ENCODE measurements at places on chromosomes 12 and 14. TPM values are rescaled to one million over a fixed set of nuclear protein-coding genes. Genes with fewer than 3 reads are reported as not detected.

The PLEKHG7 gene
- total RNA-seq = 0.12 TPM

- DNase-seq = no peak
- H3K4me1 ChIP-seq = peaks cover 4% of the 10 kb centered on the region
- H3K4me3 ChIP-seq = peak overlapping the region; percentile 95
- H3K36me3 ChIP-seq = no peaks in the 10 kb centered on the region
- peak overlapping the region; percentile 75 for H3K27ac ChIP-seq
Observed at GRCh38 chr12:98645572-98646067, 530 bp downstream of the APAF1 start.

DNA sequence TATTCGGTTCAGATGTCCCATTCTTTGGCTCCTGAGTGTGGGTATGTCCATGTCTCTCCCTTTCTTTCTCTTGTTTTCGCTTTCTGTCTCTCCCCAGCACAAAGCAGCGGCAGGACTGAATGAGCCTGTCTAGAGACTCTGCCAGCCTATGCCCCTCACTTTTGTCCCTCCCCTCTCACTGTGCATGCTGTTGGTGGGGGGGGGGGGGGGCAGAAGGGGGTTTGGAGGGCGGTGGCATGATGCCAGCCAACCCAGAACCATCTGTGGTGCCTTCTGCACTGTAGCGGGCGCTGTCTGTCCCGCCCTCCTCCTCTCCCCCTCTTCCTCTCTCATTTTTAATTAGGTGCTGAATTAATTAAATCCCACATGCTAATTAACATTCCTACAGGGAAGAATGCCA lies 17.7 kb downstream of the NGDN start:
- no peak for DNase-seq
- no peak overlapping the region for H3K4me3 ChIP-seq
- H3K27me3 ChIP-seq = no peaks in the 10 kb centered on the region
- peak overlapping the region; percentile 52 for H3K27ac ChIP-seq
- H3K4me1 ChIP-seq = no peaks in the 10 kb centered on the region

DNA sequence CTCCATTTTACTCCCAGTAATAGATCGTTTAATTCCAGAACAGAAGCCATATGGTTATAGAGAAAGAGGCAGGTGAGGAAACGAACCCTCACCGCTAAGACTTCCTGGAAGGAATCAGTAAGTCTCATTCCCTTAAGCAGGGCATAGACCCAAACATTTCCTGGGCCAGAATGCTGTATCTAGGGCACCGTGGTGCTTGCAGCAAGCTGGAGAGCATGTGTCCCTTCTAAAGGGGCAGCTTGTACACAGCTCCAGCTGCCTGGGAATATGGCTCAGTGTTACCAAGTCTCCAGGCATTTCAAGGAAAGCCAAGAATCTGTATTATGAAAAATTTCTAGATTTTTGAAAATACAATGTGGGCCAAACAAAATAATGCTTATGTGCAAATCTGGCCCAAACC lies 73.4 kb downstream of the PPM1H start:
- H3K27me3 ChIP-seq = no peaks in the 10 kb centered on the region
- H3K27ac ChIP-seq = peak overlapping the region; percentile 36
- H3K36me3 ChIP-seq = no peaks in the 10 kb centered on the region
- H3K4me1 ChIP-seq = peaks cover 62% of the 10 kb centered on the region
- no peak for DNase-seq

DNA sequence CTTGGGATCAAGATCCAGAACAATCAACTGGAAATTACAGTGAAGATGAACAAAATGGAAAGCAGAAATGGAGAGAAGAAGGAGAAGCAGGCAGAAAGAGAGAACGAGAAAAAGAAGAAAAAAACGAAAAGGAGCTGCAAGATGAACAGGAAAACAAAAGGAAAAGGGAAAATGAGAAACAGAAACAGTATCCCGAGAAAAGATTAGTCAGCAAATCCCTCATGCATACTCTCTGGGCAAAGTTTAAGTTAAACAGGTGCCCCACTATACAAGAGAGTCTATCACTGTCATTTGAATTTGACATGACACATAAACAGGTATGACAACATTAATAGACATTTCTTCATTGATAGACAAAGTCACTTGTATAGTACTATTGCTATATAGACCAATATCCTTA lies 5.0 kb downstream of the NANOGNB start:
- no peak for DNase-seq
- H3K27me3 ChIP-seq = no peaks in the 10 kb centered on the region
- no peaks in the 10 kb centered on the region for H3K4me1 ChIP-seq
- H3K27ac ChIP-seq = no peak overlapping the region

The DPPA3 gene
- total RNA-seq = 40.0 TPM

The ADAMTS20 gene
- not detected for total RNA-seq

- H3K27me3 ChIP-seq = no peaks in the 10 kb centered on the region
- no peak overlapping the region for H3K27ac ChIP-seq
- no peak overlapping the region for H3K4me3 ChIP-seq
- DNase-seq = no peak
- H3K4me1 ChIP-seq = peaks cover 49% of the 10 kb centered on the region
Observed at GRCh38 chr14:67973436-67973835, 153.9 kb downstream of the RAD51B start.

The PZP gene
- not detected for total RNA-seq

GRCh38 chr12:12511021-12511783 lies 51.5 kb downstream of the DUSP16 start:
- H3K27ac ChIP-seq = no peak overlapping the region
- no peaks in the 10 kb centered on the region for H3K27me3 ChIP-seq
- no peak for DNase-seq

The KLHDC1 gene
- 0.98 TPM for total RNA-seq

The SYNE3 gene
- 21.2 TPM for total RNA-seq

The RIPK3 gene
- 1.5 TPM for total RNA-seq

The SLC38A4 gene
- total RNA-seq = 16.0 TPM

DNA sequence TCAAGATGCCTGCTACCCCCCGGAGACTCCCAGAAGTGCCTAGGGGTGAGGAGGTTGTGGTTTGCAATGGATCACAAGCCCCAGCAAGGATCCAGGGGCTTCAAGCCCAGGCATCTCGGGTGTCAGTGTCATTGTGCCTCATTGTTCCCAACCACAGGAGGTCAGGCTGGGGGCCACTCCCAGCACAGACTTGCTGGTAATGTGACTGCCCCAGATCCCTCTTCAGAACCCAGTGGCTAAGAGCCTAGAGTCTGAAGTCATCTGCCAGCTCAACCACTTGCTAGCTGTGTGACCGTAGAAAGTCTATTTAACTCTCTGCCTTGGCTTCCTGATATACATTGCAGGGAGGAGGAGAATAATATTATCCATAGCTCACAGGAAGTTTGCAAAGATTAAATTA lies 7.7 kb upstream of the ASB2 start:
- H3K36me3 ChIP-seq = no peaks in the 10 kb centered on the region
- no peaks in the 10 kb centered on the region for H3K27me3 ChIP-seq
- no peak for DNase-seq

DNA sequence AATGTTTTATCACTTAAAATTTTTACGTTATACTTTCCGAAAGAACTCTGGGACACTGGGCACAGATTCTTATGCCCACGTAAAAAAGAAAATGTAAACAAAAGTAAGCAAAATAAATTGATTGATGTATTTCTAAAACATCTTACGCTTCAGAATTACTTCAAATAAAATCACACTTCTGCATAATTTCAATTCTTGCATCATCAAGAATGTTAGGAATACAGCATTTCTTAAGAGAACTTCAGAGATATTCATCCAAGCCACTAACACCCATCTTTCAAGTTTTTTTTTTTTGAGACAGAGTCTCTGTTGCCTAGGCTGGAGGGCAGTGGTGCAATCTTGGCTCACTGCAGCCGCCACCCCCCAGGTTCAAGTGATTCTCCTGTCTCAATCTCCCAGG lies 180.6 kb downstream of the MED13L start:
- no peaks in the 10 kb centered on the region for H3K4me1 ChIP-seq
- no peaks in the 10 kb centered on the region for H3K36me3 ChIP-seq
- no peak overlapping the region for H3K4me3 ChIP-seq
- H3K27ac ChIP-seq = no peak overlapping the region
- no peaks in the 10 kb centered on the region for H3K27me3 ChIP-seq
- DNase-seq = no peak

DNA sequence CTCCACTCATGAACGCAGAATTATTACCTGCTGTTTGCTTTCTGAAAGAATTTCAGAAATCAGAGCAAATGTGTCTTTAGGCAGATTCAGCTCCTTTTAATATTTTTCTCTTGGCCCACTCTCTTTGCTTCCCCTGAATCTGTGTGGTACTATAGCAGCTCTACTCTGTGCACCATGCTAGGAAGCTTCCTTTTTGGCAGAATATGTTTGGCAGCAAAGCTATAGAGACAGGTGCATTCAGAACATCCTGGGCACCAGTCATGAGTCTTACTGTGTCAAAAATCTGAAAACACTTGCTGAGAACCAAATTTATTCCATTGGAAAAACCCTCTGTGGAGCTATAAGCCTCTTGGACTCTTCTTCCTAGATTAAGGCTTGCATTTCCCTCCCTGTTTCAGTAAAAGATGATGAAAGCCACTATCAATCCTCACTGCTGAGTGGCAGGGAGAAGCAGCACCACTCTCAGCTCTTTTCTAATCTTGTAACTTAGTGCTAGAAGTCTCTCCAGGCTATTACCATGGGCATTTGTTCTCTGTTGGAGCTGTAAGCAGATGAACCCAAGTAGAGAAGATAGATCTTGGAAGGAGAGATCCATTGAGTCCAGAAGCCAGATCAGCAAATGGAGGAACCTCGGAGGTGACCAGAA lies 18.2 kb downstream of the CIPC start:
- no peak for DNase-seq
- no peaks in the 10 kb centered on the region for H3K27me3 ChIP-seq
- no peak overlapping the region for H3K27ac ChIP-seq
- no peaks in the 10 kb centered on the region for H3K36me3 ChIP-seq

DNA sequence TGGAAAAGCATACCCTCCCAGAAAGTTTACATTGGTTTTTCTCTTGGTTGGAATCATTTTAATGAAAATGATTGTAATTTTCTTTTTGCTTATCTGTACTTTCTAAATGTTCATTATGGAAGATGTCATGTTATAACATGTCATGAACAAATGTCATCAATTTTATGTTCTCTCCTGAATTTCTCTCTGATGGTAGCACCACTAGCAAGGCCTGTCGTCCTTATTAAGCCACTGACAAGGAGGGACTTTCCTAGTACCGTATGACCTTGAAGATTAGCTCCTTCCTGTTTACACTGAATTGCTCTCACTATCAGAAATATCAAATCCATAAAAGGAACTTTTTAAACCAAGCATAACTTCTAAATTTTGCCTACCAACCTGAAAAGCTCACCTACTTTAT lies 99.0 kb downstream of the ESR2 start:
- H3K27me3 ChIP-seq = no peaks in the 10 kb centered on the region
- peak overlapping the region; percentile 53 for H3K27ac ChIP-seq
- H3K36me3 ChIP-seq = no peaks in the 10 kb centered on the region
- DNase-seq = no peak
- H3K4me3 ChIP-seq = no peak overlapping the region
- H3K4me1 ChIP-seq = peaks cover 24% of the 10 kb centered on the region

- H3K27me3 ChIP-seq = no peaks in the 10 kb centered on the region
- DNase-seq = no peak
- H3K4me3 ChIP-seq = no peak overlapping the region
- no peaks in the 10 kb centered on the region for H3K4me1 ChIP-seq
Observed at GRCh38 chr12:90181216-90181615, 472.6 kb upstream of the ATP2B1 start.

DNA sequence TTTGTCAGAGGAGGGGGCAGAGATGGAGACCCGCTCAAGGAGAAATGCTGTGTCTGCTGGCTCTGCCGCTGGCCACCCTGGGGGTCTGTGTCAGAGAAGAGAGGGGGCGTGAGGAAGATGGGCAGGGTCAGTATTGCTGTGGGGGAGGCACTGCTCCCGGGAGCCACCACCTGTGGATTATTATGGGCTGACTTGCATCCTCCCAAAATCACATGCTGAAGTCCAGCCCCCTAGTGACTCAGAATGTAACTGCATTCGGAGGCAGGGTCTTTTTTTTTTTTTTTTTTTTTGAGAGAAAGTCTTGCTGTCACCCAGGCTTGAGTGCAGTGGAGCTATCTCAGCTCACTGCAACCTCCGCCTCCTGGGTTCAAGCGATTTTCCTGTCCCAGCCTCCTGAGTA lies 12.3 kb downstream of the ABCD4 start:
- H3K27ac ChIP-seq = no peak overlapping the region
- H3K4me1 ChIP-seq = no peaks in the 10 kb centered on the region
- no peak for DNase-seq

The SYCP3 gene
- 0.16 TPM for total RNA-seq

GRCh38 chr12:103169-103981 lies 36.8 kb downstream of the IQSEC3 start:
- H3K36me3 ChIP-seq = no peaks in the 10 kb centered on the region
- no peaks in the 10 kb centered on the region for H3K27me3 ChIP-seq
- H3K27ac ChIP-seq = no peak overlapping the region
- no peak for DNase-seq

- no peaks in the 10 kb centered on the region for H3K4me1 ChIP-seq
- H3K27ac ChIP-seq = no peak overlapping the region
- H3K4me3 ChIP-seq = no peak overlapping the region
Observed at GRCh38 chr14:104970231-104971068, 7.7 kb downstream of the AHNAK2 start.

All from Caco-2 (cell line).